Epithelial cell of alveolus of lung (primary cell): ENCODE measurements at places on chromosomes 1 and 21. TPM values are rescaled to one million over a fixed set of nuclear protein-coding genes. Genes with fewer than 3 reads are reported as not detected.

KISS1 gene
- total RNA-seq: not detected in 2 replicates

AMY2B gene
- 0.65 and 3.6 TPM in 2 replicates for total RNA-seq

GPR37L1 gene
- not detected in 2 replicates for total RNA-seq

HTR6 gene
- total RNA-seq: not detected in 2 replicates

HSPB7 gene
- total RNA-seq: 0.26 and 0.32 TPM in 2 replicates

SIPA1L2 gene
- total RNA-seq: 4.9 and 12.5 TPM in 2 replicates

KLF18 gene
- not detected in 2 replicates for total RNA-seq

FLG2 gene
- total RNA-seq: not detected in 2 replicates

SMIM1 gene
- total RNA-seq: 0.39 and 19.9 TPM in 2 replicates
